Islet precursor cell (in vitro differentiated cells): ENCODE measurements at places on chromosomes 5 and 9.

GRCh38 chr9:136093995-136094881 lies 851 bp downstream of the NACC2 start:
- DNase-seq = peak; percentile 81

DNA sequence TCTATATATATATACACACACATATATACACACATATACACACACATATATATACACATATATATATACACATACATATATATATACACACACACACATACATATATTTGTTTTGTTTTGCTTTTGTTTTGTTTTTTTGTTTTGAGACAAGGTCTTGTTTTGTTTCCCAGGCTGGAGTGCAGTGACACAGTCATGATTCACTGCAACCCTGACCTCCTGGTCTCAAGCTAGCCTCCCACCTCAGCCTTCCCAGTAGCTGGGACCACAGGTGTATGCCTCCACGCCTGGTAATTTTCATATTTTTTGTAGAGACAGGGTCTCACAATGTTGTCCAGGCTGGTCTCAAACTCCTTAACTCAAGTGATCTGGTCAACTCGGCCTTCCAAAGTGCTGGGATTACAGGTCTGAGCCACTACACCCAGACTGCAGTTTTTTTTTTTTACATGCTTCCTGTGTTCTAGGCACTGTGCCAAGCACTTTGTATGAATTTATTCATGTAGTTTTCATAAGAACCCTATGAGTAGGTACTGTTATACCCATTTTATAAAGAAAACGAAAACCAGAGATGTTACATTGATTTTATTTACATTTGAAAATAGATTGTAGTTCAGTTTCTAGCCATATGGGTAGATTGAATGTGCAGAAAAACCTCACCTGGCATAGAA lies 120.7 kb downstream of the PBX3 start:
- DNase-seq = no peak

DNA sequence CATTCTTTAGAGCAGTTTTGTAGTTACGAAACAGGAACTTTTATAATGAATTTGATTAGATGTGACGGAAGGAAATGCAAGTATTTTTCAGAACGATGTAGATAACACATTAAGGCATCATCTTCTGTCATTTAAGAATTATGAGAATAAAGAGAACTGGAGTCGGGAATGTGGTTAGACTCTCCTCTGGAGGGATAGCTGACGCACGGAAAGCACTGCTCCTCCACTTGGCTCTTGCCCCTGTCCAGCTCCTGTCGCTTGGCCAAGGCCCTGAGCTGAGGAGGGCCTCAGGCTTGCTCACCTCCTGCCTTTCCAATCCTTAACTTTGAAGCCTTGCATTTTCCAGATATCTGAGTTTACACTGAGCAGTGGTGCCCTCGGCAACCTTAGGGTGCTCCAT lies 60.5 kb downstream of the MAP1B start:
- DNase-seq = no peak

DNA sequence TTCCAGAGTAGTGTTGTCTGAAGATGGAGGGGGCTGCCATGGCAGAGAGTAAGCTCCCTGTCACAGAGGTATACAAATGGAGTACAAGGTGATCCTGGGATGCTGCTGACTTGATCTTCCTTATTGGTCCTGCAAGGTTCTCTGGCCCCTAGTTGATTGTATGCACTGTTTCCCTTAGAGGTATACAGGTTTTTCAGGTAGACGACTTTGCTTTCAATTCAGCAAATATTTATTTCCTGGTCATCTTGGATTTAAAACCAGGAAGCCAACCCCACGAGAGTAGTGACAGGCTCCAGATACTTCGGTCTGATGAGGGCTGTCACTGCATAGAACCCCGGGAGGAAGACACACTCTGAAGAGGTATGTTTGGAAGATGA lies 16.5 kb upstream of the TRIM14 start:
- DNase-seq = no peak

- DNase-seq = no peak
Measured at GRCh38 chr5:10583663-10584572, 20.0 kb downstream of the ANKRD33B start.

GRCh38 chr9:95132366-95133324 lies 184.9 kb downstream of the FANCC start:
- DNase-seq = peak; percentile 68

DNA sequence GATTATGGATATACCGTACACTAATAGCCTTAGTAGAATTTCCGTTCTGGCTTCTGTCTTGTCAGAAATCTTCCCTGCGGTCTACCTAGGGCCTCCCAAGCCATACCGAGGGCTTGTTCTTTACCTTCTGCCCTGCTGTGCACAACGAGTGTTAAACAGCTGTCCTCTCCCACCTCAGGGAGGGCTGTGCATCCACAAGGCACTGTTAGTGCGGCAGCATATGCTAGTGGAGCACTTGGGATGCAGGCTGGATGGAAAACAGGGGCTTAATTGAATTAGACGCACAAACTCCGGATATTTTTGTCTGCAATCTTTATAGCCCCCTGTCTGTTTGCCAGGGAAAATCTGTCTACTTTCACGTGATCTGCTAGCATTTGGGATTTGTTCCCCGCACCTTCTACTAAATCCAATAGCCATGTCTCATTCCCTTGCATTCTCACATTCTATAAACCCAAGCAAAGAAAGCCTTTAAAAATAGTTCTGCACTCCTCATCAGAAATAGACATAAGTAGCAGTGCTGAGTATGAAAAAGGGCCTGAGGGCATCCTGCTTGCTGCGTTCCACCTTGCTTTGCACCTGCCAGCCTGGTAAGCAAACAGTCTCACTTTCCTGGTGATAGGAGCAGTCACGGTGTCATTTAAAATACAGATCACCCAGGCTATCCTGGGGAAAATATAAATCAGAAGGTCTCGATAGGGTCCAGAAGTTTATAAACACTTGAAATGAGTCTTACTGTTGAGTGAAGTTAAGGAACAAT lies 382.6 kb downstream of the RASEF start:
- no peak for DNase-seq

DNA sequence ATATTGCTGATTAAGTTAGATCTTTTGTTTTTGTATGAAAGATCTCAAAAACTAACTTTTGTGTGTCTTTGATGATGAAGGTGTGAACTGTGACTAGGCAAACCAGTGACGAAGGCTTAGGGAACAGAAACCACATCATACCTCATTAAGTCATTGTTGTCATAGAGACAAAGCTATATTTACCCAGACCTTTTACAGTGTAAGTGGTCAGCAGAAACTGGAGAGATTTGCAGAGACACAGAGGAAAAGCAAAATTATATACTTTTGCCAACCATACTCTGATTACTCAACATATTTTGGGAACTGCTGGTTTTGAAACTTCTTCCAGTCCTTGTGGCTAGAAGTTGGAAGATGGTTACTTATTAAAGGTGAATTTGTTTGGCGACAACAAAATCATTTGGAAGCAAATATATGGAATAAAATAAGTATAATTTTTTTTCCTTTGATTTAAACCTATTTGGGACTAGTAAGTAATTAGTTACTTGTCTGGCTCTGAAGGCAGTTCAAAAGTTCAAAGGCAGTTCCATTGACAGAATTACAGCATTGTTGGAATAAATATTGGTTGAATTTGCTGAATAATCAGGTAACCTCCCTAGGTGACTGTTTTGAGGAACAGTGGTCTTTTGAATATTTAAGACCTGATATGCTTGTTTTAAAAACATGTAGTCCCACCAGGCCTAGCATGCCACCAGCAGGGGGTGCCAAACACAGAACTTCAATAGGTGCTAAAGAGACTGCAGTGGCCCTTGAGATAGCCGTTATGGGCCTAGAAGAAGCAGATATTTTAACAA lies 103.8 kb downstream of the RPS23 start:
- DNase-seq = peak; percentile 73

- DNase-seq = no peak
Measured at GRCh38 chr5:135203593-135204036, 169.6 kb upstream of the PITX1 start.

DNA sequence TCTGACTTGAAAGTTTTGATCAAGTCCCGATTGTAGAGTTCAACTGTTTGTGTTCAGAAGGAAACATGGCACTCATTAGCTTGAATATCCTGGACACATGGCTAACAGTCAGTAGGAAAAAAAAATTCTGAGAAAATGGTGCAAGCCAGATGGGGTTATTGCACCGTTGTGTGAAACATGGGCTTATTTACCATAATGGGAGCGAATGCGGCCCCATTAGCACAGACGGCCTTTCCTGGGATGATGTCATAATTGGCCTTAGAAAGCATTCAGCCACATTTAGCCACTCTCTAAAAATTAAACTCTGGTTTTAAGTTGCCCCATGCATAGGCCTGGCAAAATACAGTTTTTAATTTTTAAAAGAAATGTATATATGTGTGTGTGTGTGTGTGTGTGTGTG lies 112.1 kb downstream of the IRX2 start:
- no peak for DNase-seq
